Forelimb muscle (tissue), 1 donor: ENCODE measurements at places on chromosomes 16 and 17. TPM values are rescaled to one million over a fixed set of nuclear protein-coding genes. Genes with fewer than 3 reads are reported as not detected.

DNA sequence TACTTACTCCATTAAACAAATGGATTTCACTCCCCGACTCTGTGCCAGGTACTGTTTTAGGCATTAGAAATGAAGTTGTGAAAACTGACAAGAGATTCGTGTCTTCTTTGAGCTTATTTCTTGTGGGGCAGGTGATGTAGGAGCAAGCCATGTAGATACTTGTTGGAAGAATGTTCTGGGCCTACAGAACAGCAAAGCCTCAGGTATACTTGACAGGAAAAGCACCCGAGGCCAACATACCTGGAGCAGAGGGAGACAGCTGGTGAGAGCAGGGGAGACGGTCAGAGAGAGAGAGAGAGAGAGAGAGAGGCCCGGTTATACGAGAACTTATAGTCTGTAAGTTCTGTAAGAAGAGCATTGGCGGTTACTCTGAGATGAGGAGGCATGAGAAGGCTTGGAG, 110.8 kb downstream of the FTO start:
- DNase-seq: no peak

PIK3R5 gene
- 1.3 TPM for polyA plus RNA-seq

GRCh38 chr16:48450367-48450766, 65.2 kb upstream of the SIAH1 start:
- no peak for DNase-seq

DNA sequence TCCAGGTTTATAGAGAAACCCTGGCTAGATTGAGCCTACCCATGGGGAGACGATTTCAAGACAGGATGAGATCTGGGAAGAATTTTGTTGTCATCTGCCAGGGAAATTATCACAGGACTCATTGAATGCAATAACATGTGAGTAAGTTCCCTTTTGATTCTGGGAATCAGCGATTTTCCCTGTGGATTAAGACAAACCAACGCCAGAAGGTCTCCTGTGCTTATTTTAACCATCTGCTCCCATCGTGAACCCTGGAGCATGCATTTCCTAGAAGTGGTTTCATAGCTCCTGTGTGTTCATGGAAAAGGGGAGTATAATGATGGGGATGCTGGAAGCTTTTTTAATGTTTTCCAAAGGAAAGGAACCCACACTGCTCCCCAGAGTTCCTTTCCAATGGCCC, 21.0 kb upstream of the ARHGAP44 start:
- no peak for DNase-seq

DNA sequence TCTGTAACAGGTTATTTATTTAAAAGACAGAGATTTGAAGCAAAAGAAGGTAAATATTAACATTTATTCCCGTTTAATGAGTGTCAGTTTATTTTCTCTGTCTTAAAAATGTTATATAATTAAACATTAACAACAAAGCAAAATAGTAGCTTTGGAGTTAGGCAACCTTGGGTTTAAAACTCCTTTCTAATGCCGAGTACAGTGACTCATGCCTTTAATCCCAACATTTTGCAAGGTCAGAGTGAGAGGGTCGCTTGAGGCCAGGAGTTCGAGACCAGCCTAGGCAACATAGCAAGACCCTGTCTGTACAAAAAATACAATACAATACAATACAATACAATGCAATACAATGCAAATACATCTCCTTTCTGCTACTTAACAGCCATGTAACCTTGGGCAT, 128.7 kb downstream of the CHD9 start:
- DNase-seq: no peak

- no peak for DNase-seq
These were observed 214.2 kb downstream of the STX8 start for GRCh38 chr17:9361188-9361955.

RNF227 gene
- polyA plus RNA-seq: 2.5 TPM

CEMP1 gene
- polyA plus RNA-seq: 2.0 TPM

CCL4L2 gene
- 0.65 TPM for polyA plus RNA-seq

GRCh38 chr17:67165201-67165600, 79.8 kb downstream of the HELZ start:
- no peak for DNase-seq

RRAD gene
- polyA plus RNA-seq: 4.9 TPM

SHCBP1 gene
- 8.8 TPM for polyA plus RNA-seq

DNA sequence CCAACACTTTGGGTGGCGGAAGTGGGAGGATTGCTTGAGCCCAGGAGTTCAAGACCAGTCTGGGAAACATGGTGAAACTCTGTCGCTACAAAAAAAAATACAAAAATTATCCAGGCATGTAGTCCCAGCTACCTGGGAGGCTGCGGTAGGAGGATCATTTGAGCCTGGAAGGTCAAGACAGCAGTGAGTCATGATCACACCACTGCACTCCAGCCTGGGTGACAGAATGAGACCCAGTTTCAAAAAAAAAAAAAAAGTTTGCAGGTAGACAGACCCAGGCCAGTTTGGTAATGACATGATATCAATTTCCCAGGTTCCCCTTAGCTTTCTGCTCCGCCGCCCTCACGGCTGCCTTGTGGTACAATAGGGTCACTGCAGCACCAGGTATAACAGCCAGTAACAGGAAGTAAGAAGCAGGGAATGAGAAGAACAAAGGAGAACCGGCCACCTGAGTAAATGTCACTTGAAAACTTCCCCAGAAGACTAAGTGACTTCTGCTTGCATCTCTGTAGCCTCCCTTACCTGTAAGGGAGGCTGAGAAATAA, 201.2 kb upstream of the HSBP1 start:
- DNase-seq: no peak

GRCh38 chr17:40190197-40191021, 13.1 kb downstream of the RAPGEFL1 start:
- no peak for DNase-seq

NPIPA2 gene
- polyA plus RNA-seq: 1.7 TPM

DNA sequence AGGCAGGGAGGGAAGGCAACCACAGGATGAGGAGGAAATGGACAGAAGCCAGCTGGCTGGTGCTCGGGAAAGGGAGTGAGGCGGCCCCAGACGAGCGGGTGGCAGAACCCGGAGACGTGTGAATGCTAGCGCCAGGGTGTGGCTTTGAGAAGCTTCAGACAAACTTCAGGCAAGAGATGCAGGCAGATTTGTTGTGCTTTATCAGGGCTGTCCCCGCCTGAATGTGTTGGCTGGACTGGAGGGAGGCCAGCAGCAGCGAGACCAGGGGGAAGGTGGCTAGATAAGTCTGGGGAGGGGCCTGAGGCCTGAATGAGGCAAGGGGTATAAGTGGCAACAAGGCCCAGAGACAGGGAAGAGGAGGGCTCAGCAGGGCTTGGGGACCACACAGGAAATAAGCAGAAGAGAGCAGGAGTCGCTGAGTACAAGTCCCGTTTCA, 22.0 kb downstream of the CAMKK1 start:
- DNase-seq: no peak

GRCh38 chr17:78793968-78794367, 11.9 kb upstream of the CYTH1 start:
- DNase-seq: no peak

- no peak for DNase-seq
These were observed 39.3 kb downstream of the ABAT start for GRCh38 chr16:8713635-8714172.

PRSS33 gene
- polyA plus RNA-seq: not detected

DNA sequence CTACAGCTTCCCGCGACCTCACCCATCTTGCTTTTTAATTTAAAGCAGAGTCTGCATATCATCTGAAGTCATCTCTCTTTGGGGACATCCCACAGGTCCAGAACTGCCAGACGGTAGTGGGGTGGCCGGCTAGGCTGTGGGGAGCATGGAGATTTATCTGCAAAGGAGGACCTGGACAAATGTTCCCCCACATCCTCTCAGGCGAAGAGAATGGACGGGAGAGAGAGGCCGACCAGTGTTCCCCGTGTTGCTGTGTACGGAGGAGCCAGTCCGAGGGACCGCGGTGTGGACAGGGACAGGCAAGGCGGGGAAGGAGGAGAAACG, 665 bp upstream of the MT1M start:
- DNase-seq: no peak

SLC16A6 gene
- polyA plus RNA-seq: 0.57 TPM

- peak; percentile 69 for DNase-seq
These were observed 2.9 kb upstream of the FOXC2 start for GRCh38 chr16:86563469-86564345.

GRCh38 chr16:4631444-4631843, 6.8 kb downstream of the MGRN1 start:
- no peak for DNase-seq

DNA sequence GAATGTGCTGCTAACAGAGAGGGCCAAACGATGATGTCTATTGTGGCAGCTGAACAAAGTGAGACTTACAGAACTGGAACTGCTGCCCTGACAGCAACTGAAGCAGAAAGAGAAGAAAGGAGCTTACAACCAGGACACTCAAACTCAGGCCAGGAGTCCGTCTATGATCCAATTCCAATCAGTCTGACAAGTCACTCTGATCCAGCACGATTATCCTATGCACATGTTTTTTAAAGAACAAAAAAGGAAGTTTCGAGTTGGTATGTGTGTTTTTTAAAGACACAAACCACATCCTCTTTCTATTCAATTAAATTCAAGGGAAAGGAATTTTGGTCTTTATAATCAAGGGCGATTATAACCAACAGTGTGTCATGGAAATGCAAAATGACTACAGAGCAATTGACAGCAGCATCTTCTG, 42.4 kb upstream of the MTMR4 start:
- DNase-seq: no peak

DNA sequence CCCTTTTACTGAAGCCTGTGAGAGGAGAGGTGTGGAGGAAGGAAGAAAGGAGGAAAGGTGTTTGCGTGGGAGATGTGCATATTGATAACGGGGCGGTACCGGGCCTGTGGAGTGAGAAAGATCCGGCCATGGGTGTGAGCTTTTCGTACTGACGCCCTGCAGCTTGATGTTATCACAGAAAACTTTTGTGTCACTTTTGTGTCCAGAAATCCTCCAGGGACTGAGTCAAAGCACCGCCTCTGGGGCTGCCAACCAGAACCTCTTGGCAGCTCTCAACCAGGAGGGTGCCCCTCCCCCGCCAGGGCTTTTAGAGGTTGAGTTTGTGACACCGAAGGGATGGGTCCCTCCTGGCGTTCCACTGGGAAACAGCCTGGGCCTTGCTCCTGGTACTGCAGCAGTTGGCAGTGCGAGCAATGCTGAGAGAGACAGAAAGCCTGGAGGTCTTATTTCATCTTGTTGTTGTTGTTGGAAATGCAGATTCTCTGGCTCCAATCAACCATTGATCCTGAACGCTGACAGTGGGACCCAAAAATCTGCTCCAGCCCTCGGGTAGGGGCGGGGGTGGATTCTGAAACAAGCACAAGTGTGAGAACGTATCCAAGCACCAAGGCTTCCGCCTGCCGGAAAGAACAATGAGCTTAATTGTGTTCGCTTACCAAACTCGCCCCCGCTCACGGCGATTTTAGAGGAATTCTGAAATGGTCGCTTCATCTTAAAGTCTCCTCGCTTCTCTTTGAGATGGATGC, 65.0 kb downstream of the CRISPLD2 start:
- no peak for DNase-seq

LAT gene
- polyA plus RNA-seq: 3.1 TPM

DNA sequence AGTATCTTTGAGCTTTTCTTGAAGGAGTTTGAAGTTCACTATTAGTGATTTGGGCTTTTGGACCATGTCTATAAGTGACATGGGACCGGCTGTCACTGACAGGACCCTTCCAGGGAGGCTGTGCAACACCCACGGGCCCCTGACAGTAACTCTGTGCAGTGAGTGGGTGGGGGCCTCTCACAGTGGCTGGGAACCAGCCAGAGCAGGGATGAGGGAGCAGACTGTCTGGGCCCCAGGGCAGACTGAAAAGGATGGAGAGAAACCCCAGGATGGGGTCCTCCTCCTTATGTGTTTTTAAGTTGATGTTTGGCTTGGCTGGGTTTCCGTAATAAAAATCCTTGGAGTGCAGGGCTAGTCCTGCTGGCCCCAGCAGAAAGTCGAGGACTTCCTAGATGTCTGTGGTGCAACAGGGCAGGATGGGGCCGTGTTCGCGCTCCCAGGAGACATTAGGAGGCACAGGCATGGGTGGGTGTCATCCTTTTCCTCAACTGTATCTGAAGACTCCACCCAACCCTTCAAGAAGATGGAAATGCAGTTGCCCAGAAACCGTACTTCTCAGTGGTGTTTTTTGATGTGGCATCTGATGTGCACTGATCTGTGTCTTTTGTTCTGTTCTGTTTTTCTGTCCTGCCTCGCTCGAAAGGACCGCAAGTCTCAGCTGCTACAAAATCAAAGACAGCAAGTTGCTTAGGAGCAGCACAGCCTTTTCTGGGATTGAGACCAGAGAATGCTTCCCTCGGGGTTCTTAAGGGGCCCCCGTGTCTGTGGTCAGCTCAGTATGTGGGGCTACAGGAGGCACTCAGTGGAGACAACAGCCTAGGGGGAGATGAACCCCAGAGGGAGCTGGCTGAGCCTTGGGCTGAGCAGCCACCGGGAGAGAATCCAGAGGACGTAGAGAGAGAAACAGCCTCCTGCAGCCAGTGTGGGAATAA, 24.2 kb downstream of the PLD6 start:
- DNase-seq: no peak

DNA sequence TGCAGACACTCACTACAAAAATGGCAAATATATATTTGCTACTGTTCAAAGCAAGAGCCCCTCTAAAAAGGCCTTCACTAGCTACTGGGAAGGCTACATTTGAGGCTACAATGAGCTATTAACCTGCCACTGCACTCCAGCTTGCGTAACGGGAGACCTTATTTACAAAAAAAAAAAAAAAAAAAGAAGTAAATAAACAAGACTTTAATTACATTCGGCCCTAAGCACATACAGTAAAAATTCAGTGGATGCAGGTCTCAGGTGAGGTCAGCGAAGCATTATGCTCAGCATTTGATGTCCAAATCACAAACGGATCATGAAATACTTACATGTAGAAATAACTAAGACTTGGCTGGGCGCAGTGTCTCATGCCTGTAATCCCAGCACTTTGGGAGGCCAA, 26.7 kb upstream of the LCMT1 start:
- DNase-seq: no peak

GRCh38 chr16:66547101-66547989, 2.6 kb downstream of the TK2 start:
- no peak for DNase-seq

- DNase-seq: no peak
These were observed 19.4 kb downstream of the IQCK start for GRCh38 chr16:19737306-19738038.
